ENCODE measurements at places on chromosomes 1 and 21.
A peak's percentile ranks its signal among the peaks of the same experiment; 100 is the strongest.

- peak; percentile 16 for DNase-seq
Measured at GRCh38 chr21:29164323-29164942, 34.0 kb downstream of the MAP3K7CL start.

DNA sequence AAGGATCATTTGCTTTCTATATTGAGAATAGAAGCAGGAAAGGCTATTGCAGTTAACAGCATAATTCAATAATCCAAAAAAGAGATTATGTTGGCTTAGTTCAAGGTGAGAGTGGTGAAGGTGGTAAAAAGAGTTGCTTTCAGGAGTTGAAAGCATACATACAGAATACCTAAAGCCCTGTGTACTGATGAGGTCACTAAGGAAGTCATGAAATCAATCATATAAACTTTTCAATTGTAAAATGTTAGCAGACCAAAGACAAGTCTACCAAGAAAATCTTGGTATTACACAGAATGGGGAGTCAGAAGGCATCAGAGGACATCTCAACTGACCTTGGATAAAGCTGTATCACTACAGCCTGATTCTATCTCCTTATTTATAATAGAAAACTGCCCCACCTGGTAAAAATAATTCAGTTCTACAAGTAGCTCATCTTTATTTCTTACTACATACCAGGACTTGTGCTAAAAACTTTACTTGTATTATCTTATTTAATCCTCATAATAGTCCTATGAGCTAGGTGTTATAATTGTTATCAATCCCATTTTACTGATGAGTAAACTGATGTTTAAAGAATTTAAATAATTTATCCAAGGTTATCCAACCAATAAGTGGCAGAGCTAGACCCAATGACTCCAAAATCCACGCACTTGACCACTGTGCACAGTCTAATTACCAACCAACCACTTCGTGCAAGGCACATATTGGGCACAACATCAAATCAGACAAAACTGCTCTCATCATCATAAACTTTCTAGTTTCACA is 40.9 kb downstream of the TUT4 start:
- DNase-seq = no peak

- DNase-seq = no peak
Measured at GRCh38 chr1:200892958-200893357, 1.7 kb upstream of the INAVA start.

- no peak for DNase-seq
Measured at GRCh38 chr1:107010582-107010981, 45.9 kb upstream of the PRMT6 start.

- no peak for DNase-seq
Measured at GRCh38 chr1:26376050-26376449, 3.5 kb upstream of the ZNF683 start.

DNA sequence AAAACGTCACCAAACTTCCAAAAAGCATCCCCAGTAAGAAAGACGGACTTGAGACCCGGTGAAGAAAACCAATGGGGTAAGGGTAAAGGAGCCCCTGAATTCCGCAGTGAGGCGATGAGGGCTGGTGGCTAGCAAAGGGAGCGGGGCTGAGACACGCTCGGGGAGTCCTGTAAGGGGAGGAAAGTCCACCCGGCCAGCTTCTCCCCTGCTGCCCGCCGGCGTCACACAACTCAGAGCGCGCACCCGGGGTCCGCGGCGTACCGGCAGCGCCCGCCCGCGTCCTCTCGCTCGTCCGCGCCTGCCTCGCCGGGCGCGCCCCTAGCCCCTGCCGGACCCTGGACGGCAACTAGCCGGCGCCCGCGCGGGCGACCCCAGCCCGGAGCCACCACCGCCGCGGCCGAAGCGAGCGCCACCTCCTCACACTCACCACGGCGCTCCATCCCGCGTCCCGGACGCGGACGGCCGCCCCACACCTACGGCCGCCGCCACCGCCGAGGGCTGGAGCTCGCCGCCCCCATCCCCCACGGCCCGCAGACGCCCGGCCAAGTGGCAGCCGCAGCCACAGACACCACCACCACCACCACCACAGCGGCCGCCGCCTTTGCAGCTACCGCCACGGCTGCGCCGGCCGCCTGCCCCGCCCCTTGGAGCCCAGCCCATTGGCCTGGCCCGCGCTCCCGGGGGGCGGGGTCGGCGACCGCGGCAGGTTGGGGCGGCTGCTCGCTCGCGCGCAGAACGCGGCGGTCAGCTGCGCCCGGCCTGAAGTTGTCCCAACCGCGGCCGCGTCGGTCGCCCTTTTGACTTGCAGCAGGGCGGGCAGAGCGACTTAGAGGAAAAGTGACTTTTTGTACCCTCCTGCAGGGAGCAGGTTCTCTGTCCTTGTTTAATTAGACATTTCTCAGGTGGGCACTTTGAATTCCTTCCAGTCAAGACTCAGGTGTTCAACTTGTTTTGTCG is 10.0 kb upstream of the ARHGAP29 start:
- no peak for DNase-seq

DNA sequence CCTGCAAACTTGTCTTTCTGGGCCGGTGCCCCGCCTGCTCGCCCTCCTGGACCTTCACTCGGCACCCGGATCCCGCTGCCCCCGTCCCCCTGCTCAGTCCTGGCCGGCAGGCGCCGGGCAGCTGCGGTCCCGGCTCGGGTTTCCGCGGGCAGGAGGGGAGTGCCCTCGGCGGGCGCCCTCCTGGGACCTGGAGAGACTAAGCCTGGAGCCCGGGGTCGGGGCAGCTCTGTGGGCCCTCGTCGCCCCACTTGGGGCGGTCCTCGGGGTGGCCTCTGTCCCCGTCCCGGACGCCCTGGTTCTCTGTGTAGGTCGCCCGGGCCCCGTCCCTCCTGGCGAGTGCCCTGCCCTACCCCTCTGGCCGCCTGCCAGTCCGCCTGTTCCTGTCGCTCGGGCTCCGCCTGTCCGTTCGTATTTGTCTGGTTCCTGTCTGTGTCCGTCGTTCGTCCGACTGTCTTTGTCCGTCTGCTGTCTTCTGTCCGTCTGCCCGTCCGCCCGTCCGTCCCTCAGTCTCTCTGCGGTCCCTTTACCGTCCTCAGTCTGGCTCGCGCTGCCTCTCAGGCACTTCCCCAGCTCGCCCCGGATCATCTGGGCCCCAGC is 490 bp downstream of the SERINC2 start:
- no peak for DNase-seq

- no peak for DNase-seq
Measured at GRCh38 chr1:231499148-231499763, 29.2 kb upstream of the TSNAX start.

- DNase-seq = no peak
Measured at GRCh38 chr1:28470146-28470545, 35.7 kb upstream of the RCC1 start.

- DNase-seq = no peak
Measured at GRCh38 chr1:20726932-20727745, 5.4 kb downstream of the SH2D5 start.

DNA sequence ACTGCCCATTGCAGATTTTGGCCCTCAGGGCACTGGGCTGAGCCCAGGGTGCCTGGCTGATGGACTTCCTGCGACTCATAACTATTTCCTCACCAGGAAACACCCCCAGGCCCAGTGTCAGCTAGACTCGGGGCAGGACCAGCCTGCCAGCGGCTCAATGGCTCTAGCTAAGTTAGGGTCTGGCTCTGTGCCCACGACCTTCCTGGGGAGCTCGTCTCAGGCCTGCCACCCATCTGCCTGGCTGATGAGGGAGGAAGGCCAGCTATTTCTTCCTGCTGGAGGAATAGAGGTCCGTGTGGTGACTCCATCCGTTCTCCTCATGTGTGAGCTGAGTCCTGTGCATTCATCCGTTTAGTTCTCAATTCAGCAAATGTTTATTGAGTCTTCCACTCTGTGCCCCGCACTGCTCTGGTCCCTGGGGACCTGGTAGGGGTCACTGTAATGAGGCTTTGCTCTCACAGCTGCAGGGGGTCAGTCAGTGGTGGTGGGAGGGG is 44.5 kb downstream of the KIRREL1 start:
- DNase-seq = no peak

GRCh38 chr21:42413500-42413899 is 9.8 kb downstream of the UBASH3A start:
- no peak for DNase-seq

DNA sequence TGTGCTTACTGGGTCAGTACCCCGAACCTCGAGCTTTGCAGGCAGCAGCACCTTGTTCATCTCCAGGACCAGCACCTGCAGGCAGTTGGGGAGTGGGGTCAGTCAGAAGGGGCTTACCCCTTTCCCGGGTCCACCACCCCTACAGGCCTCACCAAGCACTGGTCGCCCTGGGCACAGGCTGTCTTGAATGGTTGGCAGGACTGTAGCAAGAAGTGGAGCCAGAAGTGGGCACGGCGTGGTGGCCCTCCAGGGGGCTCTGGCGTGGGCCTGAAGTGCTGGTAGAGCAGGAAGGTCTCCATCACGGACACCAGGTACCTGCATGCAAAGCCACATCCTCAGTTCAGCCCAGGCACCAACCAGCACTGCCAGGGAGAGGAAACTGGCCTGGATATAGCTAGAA is 5.2 kb downstream of the MAP3K6 start:
- no peak for DNase-seq

- DNase-seq = peak; percentile 49
Measured at GRCh38 chr1:229579059-229579673, 20.7 kb upstream of the ABCB10 start.

DNA sequence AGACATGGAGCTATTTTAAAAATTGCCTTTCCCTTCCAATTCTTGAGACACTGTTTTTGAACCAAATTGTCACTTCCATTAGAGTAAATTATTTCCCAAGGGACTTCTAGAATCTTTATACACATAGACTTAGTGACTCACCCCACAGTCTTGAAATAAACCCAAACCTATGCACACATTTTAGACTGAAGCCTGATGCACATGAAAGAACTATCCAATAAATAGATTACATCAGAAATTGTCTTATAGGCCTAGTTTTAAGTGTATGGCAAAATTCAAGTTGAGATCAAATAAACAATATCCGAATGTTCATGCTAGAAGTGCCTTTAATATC is 32.2 kb upstream of the ZNF326 start:
- DNase-seq = no peak

DNA sequence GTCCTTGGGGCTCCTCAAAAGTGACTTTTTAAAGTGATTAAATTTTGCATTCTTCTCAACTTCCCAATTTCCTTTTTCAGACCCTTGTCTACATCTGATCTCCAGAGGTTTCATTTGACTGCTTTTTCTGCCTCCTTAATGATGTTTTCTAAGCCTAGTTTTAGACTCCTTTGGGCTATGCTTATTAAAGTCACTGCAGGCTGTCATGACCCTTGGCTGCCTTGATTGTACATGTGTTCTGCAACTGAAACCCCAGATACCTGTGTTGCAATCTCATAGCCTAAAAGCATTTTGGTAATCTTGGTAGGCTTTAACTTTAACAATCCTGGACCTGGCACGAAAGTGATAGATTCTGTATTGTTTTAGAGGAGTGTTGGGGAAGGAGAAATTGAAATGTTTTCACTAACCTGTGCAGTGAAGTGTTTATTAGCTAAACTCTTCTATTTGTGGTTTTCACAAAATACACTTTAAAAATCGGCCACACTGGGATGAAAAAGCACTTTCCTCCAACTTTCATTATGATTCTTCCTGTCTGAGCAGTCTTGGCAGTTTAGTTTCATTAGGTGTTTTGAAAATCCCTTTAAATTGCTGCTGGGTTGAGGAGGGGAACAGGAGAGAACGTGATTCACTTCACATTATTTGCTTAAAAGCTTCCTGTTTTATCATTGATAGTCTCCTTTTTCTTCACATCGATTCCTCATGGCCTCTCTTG is 4.9 kb downstream of the MACO1 start:
- DNase-seq = no peak

DNA sequence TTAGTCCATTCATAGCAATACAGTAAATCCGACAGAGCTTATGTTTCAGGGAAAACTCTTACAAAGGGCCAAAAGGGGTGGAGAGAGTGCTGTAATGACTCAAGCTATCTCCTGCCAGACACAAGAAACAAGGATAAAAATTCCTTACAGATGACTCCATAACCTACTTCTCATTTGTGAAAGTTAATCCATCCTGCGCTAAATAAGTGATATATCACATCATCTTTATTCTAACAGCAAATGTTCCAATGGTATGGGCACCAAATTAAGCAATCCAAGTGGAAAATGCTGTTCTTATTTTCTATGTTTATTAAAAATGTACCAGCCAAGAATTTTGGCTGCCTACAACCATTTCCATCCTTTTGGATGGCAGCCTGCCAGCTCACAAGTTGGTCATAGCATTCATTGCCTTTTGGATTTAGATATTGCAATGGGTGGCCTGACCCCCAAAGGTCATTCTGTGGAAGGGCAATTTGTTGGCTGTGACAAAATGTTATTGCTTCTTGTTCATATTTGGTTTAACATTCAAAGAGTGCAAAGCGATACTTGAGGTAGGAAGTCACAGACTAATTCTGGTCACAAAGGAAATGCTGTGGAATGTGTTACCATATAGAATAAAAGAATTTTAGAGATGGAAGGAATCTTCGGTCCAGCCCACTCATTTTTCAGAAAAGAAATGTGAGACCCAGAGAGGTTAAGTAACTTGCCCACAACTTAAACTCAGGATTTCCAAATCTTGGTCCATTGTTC is 2.8 kb upstream of the ENAH start:
- DNase-seq = no peak

DNA sequence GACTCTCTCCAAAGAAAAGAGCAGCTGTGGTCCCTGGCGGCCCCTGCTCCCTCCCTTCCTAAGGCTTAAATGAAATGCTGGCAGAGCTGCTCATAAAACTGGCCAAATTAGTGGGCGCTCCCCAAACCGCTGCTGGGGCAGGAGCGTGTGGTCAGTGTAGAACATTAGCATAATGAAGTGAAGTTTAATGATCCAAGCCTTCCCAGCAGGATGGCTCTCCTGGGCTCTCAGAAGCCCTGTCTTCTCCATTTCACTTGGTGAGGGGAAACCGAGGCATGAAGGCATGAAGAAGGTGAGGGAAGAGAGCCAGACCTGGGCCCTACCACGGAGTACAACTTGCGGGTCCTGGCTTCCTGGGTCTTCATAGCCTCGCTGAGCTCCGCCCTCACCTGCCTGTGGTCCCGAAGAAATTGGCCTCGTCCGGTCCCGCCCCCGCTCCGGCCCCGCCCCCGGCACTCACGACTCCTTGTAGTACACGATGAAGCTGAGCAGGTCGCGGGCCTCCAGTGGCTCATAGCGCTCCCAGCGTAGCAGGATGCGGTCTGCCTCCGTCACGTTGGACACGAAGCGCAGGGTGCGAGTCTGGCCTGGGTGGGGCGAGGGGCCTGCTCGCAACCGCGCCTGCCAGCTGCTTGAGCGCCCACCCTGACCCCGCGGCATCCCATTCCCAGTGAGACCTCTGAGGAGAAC is 10.3 kb downstream of the INSRR start:
- no peak for DNase-seq

- DNase-seq = no peak
Measured at GRCh38 chr1:233620065-233620464, 6.2 kb downstream of the KCNK1 start.

DNA sequence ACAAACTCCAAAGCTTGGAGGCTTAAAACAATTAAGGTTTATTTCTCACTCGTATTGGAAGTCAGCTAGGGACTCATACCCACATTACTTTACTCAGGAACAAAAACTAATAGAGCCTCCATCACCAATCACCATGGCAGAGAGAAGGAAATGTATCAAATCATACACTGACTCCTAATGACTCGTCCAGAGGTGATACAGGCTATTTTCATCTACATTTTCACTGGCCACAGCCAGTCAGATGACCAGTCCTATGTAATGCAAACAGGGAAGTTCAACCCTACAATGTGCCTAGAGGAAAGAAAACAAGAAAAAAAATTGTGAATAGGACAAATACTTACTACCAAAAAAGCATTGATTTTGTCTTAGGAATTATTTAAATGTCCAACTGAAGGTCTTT is 110.3 kb downstream of the SEC16B start:
- DNase-seq = no peak

- DNase-seq = no peak
Measured at GRCh38 chr21:21968810-21969209, 970.6 kb downstream of the NCAM2 start.

GRCh38 chr1:2381741-2382620 is 9.4 kb downstream of the MORN1 start:
- peak; percentile 34 for DNase-seq
